ENCODE measurements at places on chromosomes 16 and 17.

DNA sequence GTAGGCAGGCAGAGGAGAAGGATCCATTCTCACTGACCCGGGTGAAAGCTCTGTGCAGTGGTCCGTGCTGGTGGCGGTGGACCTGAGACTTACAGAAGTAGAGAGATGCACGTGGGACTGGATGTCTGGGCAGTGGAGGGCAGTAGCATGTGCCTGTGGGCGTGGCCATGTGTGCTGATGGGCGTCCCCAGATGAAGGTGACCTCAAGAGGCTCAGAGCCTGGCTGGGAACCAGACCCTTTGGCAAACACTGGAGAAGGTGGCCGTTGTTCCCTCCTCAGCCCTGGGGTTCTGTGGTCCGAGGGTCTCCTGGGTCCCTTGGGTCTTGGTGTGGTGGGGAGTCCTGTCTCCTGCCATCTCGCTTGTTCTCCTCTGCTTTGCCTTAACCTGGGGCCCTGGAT is 15.6 kb downstream of the WSCD1 start:
- no peak for DNase-seq

GRCh38 chr16:8854298-8854948 is 14.4 kb downstream of the CARHSP1 start:
- DNase-seq, result no peak

GRCh38 chr16:46730801-46731690 is 17.1 kb downstream of the MYLK3 start:
- DNase-seq, result no peak

GRCh38 chr17:19014628-19015215 is 10.2 kb upstream of the FAM83G start:
- no peak for DNase-seq

DNA sequence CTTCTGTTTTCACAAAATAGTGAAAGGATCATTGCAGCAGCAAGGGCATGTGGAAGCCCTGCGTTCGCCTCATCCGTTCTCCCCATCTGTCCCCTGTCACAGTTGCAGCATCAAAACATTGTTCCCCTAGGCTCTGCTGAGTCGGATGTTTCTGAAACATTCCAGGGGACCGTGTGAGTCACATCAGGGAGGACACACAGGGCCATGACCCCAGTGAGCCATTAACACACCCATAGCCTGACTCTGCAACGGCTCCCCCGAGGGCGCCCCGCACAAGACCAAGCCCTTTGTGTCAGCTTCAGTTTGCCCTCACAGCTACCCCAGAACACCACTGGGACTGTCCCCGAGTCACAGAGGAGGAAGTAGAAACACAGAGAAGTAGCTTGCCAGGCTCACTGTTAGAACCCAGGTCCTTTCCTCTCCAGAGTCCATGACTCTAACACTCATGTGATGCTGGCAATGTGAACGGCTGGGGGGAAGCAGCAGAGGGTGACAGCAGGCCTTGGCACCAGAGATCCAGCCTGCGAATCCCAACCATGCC is 63.3 kb upstream of the HSBP1 start:
- no peak for DNase-seq

- peak; percentile 82 for DNase-seq
Measured at GRCh38 chr16:1331712-1332617, 1.5 kb upstream of the BAIAP3 start.

- no peak for DNase-seq
Measured at GRCh38 chr17:8934346-8934745, 31.2 kb downstream of the PIK3R5 start.
